ENCODE measurements at places on chromosomes 16 and 17.

GRCh38 chr16:11629071-11630030 lies 38.9 kb upstream of the SNN start:
- DNase-seq, result no peak

DNA sequence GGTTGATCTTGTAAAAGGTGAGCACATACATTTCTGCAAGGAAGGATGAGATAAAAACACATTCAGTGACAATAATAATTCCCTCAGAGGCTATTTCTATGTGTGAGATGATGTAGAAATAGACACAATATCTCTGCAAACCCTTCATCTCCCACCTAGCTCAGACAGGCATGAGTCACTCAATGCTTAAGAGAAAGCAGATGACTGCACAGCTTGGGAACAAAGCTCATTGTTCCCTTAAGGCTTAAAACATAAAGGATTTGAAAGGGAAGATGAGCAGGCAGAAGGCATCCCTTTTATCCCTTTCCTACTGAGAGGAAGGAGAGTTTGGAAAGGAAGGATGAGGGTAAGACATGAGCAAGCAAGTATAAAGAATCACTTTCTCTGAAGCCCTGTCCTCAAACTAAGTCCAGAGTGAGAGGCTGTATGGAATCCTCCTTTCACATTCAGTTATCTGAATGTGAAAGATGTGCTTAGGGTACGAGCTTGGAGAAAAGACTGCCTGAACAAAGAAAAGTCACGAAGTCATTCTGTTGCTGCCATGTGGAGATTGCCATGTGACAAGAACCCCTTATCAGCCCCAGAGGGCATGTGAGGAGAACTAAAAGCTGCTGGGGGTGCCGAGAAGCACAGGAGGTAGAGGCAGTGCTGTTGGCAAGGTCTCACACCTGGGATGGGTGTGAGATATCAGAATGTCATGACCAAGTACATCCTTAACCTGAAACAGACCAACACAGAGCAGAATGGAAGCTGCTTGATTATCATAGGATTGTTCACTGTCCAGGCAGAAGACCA lies 58.2 kb downstream of the CNTNAP4 start:
- DNase-seq, result no peak

DNA sequence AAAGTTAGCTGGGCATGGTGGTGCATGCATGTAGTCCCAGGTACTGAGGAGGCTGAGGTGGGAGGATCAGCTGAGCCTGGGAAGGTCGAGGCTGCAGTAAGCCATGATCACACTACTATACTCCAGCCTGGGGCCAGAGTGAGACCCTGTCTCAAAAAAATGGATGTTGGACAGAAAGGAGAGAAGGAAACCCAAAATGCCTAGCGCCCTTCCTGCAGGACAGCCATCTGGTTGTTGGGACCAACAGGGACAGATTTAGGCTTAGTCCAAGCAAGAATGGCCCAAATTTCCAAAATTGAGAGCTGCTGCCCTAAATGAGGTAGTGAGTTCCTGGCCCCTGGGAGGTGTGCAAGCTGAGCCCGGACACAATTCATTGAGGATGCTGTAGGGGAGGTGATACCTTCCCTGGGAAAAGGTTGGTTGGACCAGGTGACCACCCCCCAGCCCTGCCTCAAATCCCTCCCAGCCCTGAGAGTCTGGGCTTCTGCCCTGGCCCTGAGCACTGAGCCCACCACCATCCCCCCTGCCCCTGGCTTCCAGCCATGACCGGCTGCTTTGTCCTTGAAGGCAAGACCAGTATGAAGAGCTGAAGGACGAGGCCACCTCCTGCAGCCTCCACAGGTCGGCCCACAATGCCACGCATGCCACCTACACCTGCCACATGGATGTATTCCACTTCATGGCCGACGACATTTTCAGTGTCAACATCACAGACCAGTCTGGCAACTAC lies 35.1 kb downstream of the IL21R start:
- DNase-seq, result no peak

DNA sequence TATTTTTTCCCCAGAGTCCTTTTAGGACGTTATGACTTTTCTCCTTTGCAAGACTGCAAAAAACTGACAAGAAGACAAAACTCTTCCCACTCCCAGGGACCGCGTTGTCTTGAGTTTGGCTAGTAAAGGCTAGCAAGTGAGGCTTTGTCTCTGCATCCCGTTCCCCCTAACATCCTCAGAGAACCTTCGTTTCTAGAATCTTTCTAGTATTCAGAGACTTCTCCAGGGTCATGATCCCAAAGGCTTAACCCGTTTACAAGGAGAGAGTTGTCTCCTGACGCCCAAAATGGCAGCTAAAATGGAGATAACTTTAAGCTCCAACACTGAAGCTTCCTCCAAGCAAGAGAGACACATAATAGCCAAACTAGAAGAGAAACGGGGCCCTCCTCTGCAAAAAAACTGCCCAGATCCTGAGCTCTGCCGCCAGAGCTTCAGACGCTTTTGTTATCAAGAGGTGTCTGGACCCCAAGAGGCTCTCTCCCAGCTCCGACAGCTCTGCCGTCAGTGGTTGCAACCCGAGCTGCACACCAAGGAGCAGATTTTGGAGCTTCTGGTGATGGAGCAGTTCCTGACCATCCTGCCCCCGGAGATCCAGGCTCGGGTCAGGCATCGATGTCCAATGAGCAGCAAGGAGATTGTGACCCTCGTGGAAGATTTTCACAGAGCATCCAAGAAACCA lies 843 bp downstream of the ZNF174 start:
- no peak for DNase-seq

- no peak for DNase-seq
Measured at GRCh38 chr16:73714976-73715375, 581.6 kb upstream of the PSMD7 start.

DNA sequence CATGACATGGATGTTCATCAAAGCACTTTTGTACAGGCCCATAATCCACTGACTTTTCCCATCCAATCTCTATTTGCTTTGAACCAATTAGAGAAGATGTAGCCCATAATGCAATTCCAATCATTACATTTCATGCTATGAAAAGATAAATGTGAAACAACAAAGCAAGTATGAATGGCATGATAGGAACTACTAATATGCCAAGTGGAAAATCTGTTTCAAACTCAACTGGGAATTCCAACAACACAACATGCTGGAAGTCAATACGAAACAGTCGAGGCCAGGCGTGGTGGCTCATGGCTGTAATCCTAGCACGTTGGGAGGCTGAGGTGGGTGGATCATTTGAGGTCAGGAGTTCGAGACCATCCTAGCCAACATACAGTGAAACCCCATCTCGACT lies 39.6 kb upstream of the TMEM97 start:
- no peak for DNase-seq

DNA sequence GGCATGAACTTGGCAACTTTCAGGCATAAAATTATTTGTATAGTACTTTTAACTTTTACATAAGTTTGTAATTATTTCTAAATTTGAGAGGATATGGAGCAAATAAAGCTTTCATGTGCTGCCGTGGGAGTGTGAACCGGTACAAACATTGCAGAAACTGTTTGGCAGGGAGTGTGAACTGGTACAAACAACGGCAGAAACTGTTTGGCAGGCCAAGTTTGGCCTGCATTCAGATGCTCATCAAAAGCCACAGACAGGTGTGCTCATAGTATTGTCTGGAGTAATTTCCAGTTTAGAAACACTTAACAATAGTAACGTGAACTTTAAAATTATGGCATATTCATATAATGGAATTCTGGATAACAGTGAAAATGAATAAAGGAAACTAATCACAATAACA lies 73.8 kb upstream of the ATP2A3 start:
- DNase-seq, result no peak

- no peak for DNase-seq
Measured at GRCh38 chr16:89613231-89613953, at the start of gene DPEP1. TSS of gene DPEP1 (plus strand) at chr16:89613642. CDS start at chr16:89630411, 16,769 bp downstream.

DNA sequence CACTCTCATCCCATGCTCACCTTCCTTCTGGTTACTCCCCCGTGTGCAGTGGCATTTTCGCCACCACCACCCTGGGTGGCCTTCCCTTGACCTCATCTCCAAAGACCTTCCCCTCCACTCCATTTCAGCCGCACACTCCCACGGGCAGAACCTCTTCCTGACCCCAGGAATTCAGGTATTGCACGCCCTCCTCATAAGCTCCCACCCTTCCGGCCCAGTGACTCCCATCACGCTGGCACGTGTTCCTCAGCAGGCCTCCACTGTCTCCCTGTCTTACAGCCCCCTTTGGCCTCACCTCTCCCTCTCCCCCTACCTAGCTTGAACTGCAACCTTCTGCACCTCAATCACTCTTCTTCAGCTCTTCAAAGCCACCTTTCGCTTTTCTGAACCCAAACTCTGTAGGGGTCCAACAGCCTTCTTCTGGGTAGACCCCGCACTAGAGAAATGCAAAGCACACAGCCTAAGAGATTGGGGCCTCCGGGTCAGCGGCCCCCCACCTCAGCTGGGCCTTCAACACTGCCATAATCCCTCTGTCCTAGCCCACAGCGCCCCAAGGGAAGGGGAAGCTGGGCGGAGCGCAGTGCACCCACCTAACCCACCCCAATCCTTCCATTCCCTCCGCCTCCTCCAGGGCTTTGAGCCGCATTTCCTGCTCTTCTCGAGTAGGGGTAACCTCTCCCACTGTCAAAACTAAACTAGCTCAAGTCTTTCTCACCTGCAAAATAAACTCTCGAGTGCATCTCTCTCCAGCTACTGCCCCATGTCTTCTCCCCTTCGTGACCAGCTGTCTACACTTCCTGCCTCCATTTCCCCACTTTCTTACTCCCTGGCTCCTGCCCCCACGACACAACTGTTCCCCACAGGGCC lies 1.7 kb upstream of the TMEM97 start:
- no peak for DNase-seq

DNA sequence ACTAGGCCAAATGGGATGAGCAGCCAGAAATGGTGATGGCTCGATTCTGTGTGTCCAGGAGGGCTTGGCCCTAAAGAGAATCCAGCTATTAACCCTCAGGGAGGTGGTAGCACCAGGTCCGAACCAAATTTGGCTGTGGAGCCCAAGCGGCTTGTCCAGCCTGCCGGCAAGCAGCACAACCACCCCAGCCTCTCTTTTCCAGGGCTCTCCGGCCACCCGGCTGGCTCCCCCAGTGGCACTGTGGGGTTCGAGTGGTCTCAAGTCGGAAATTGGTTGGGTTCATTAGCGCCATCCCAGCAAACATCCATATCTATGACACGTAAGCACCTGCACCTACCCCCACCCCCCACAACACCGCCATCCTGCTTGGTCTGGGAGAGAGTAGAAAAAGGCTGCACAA lies 35.4 kb downstream of the PLCD3 start:
- no peak for DNase-seq

GRCh38 chr17:65584604-65585521 lies 23.4 kb upstream of the AXIN2 start:
- DNase-seq, result no peak
